Suprapubic skin (tissue), 4 donors: ENCODE measurements at places on chromosomes 16 and 17.

DNA sequence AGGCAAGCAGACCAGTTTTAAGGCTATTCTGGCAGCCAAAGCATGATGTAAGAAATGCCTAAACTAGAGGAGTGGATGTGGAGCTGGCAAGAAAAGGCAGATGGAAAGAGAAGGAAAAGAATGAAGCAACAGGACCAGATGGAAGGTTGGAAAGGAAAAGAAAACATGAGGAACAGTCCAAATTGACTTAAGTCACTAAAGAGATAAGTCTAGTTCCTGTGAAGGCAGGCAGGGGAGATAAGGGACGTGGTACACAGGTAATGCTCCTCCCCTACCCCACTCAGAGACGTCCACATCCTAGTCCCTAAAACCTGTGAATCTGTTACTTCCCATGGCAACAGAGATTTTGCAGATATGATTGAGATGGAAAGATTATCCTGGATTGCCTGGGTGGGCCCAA lies 43.5 kb downstream of the TEX2 start:
- DNase-seq, result no peak

- no peak for DNase-seq
These were observed 66.4 kb downstream of the MYH10 start for GRCh38 chr17:8563981-8564602.

GRCh38 chr17:70945386-70945785 lies 776.1 kb downstream of the KCNJ2 start:
- DNase-seq, result no peak

GRCh38 chr16:17245776-17246175 lies 225.0 kb downstream of the XYLT1 start:
- no peak for DNase-seq

DNA sequence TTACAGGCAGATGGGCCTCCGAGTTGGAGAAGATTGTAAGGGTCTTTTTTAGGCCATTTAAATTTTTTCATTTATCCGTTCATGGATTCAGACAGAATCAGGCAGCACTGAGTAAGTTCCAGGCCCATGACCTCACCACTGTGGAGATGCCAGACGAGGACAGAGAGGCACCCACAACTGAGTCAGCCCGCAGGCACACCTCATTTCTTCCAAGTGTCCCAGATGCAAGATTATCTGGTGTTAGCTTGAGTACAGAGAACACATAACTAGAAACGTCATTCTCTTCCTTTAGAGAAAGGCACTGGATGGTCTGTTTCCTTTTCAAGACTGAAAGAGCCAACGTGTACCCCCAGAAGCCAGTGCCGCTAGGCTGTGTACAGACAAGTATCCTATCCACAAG lies 16.9 kb downstream of the CLEC16A start:
- DNase-seq, result no peak

DNA sequence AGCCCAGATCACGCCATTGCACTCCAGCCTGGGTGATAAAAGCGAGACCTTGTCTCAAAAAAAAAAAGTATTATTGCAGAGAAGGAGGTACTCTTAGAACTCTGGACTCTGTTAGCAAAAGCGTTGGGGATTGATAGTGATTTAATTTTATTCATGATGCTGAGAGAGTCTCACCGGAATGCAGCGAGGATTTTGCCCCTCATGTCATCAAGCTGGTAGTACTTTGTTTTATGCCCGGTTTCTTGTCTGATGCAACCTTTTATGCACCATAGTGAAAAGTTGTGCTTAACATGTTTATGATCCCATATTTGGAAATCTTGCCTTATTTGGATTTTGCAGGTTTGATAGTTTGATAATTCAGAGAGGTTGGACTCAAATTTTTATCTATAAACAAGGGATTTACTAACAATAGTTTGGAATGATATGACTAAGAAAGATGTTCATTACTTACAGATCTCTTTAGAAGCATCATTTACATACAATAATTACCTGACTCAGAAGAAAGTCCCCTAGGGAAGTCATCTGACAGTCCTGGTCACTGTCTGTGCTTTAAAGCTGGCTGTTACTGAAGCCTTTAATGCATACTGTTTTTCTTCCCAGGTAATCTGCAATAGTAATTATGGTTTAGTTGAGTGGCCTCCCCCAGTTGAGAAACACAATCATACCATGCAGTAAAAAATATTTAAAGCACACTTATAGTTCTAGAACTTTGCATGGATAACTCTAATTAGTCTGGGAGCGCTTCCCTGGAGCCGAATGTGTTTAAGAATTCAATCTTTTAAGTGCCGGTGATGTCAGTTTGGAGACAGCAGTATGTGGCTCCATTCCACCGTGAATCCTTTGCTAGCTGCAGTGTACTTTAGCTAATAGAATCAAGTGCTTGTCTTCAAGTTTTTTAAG lies 120.9 kb downstream of the PRKCA start:
- DNase-seq, result no peak

DNA sequence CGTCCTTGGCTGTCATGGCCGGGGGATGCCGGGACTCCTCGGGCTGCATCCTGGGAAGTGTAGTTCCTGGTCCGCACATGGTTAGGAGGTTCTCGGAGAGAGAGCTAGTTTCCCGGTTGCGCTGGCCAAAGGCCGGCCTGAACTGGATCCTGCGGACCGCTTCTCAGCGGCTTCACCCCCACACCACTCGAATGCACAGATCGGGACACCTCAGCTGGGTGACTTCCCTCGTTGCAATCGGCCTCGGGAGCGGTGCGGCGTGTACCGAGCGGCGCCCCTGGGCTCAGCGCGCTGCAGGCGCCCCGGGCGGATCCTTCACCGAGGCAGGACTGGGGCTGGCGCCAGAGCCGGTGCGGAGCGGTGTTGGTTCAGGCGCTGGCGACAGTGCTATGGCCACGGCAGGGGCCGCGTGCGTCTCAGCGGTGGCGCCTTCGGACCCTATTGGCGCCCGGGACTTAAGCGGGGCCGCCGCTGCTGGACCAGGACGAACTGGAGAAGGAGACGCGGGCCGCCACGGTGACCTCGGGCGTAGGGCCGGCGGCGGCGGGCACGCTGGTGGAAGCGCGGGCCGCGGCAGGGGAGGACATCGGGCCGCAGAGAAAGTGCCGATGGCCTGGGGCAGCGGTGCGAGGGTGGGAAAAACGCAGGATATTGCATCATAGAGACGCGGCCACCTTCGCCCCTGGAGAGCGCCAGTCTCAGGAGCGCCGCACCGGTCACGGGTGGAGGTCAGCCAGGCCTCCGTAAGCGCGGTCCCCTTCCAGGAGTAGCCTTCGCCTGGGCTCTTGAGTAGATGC lies 11.4 kb downstream of the ZNF629 start:
- peak; percentile 87 for DNase-seq

GRCh38 chr16:62225675-62226074 lies 189.4 kb upstream of the CDH8 start:
- DNase-seq, result peak; percentile 80

- DNase-seq, result no peak
These were observed 266.7 kb downstream of the ENGASE start for GRCh38 chr17:79341222-79341780.

DNA sequence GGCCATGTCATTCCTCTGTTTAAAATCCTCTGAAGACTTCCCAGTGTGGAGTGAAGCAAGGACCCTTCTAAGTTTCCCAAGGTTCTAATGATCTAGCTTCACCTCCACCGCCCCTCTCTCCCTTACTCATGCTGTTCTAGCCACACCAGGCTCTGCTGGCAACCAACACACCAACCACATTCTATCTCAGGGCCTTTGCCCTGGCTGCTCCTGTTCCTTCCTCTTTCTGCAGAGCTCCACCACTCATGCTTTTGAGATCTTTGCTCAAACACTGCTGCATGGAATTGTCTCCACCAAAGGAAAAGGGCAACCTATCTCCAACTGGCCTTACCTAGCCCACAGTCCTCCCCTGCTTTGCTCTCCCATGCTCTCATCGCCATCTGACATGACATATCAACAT lies 128.7 kb downstream of the XYLT1 start:
- DNase-seq, result no peak

DNA sequence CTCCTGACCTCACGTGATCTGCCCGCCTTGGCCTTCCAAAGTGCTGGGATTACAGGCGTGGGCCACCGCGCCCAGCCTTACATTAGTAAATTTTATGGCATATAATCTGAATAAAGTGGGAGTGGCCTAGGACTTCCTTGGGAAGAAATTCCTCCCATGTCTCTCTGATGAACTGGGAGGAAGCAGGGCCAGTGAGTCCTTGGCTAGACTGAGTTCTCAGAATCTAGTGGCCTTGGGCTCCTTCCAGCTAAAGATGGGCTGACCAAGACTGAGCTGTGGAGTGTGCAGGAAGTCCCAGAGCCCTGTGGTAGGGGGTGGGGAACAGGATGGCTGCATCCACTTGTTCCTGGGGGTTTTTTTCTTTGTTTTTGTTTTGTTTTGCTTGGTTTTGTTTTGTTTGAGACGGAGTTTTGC lies 10.0 kb upstream of the NAGLU start:
- no peak for DNase-seq

DNA sequence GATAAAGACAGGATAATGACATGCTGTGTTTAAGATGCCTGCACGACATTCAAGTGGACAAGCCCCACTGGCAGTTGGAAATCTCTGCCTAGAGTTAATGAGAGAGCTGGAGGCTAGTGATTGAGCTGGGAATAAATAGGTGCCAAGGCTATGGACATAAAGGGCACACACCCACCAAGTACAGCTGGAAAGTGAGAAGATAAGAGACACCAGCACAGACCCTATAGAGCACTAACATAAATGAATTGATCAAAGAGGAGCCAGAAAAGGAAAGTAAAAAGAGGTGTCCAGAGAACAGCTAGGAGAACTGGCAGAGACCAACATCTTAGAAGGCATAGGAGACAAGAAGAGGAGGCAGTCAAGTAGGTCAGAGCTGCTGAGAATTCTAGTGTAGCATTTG lies 101.2 kb downstream of the YPEL2 start:
- DNase-seq, result no peak

DNA sequence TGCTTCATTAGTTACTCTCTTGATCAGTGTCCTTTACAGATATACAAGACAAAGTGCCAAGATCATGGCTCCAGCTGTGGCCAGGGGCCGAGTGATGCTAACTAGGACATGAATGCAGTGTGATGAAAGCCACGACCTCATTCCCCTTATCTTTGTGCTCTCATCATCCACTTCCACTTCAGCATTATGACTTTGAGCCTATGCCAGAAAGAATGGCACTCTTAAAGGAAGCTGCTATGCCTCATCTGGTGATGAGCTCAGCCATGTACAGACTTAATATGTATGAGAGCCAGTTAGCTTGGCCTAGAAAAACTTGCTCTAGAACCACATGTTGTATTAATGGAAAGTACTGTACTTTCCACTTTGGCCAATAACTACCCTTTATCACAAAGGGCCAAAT lies 179.1 kb downstream of the TOX3 start:
- DNase-seq, result no peak

GRCh38 chr16:49498666-49499413 lies 125.2 kb downstream of the C16orf78 start:
- peak; percentile 38 for DNase-seq
